ENCODE measurements at places on chromosomes 3 and 15.

DNA sequence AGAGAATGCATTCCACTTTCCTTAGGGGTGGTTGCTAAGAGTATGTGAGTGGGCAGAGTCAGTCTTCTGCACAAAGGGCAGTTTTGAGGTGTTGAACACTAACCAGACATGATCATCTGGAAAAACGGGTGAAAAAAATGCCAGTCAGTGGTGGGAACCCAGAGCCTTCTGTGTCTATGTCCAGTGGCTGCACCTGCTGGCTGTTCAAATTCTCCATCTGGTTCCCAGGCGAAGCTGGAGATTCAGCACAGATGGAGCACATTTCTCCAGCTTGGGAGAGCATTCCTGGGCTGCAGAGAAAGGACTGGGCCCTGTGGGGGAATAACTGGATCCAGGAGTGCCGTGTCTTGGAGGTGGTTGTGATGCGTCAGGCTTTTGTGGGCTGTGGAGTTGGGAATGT, 74.1 kb downstream of the TRAK1 start:
- no peak for DNase-seq

- peak; percentile 2 for DNase-seq
These were observed 6.5 kb downstream of the CHD2 start for GRCh38 chr15:92906563-92907081.

DNA sequence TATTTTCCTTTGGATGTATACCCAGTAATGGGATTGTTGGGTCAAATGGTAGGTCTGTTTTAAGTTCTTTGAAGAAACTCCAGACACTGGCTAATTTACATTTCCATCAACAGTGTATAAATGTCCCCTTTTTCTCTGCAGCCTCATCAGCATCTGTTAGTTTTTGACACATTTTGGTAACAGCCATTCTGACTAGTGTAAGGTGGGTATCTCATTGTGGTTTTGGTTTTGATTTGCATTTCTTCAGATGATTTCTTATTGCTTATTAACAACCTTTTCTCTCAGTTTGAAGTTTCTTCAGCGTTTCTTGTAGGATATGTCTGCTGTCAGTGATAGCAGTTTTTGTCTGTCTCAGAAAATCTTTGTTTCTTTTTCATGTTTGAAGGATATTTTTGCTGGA, 15.4 kb downstream of the GALK2 start:
- DNase-seq: no peak

DNA sequence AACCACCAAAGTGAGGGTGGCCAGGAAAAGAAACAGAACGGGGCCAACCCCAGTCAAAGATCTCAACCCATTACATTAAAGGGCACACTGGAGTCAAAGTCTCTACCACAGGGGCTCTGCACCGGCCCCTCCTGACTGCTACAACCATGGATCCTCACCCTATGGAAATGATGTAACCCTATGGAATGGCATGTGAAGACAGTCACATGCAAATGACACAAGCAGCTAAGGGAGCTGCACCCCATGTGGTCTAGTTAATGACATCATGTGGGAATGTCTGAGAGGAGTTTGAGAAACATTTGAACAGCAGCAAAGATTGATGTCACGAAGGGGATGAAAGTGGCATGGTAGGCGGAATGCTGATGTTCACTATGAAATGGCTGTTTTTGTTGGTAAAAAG, 298.2 kb upstream of the SLCO3A1 start:
- no peak for DNase-seq

DNA sequence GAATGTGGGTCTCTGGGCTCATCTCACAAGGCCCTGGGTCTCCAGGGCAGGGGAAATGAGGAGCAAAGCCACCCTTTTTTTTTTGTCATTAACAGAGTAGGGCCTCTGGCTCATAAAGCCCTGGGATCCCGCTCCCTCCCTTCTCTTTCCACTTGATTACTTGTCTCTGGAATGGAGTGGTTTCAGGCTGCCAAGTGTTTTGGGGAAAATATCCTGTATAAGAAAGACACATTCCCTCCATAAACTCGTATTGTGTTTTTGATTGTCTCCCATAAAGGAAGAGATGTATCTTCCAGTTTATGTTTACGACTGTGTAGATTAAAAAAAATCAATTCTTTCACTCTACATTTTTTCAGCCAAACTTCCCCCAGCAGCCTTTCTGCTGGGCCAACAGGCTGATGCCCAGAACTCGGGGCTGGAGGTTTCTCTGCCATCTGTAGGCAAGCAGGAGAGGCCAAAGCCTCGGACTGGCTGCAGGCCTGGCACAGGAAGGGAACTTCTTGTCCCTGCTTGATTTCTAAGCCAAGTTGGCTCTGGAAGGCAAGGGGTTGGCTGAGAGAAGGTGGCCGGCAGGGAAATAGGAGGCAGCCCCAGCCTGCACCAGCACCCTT, 49.4 kb upstream of the INSYN1 start:
- DNase-seq: no peak

DNA sequence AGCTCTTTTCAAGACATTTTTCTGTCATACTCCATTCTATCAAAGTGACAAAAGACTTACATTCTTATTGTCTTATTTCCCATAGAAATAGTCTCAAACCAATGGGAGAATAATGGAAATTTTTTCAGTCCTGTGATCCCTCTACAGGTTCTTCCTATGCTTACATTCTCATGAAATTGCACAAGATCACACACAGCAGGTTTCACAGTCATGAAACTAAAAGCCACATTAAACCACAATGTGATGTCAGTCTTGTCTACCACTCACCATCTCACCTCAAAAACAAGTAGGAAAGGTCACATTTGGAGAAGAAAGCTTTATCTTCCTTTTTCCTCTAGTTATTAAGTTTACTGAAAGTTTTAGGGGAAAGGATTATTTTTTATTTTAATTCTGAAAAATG, 161.0 kb upstream of the RORA start:
- DNase-seq: no peak

DNA sequence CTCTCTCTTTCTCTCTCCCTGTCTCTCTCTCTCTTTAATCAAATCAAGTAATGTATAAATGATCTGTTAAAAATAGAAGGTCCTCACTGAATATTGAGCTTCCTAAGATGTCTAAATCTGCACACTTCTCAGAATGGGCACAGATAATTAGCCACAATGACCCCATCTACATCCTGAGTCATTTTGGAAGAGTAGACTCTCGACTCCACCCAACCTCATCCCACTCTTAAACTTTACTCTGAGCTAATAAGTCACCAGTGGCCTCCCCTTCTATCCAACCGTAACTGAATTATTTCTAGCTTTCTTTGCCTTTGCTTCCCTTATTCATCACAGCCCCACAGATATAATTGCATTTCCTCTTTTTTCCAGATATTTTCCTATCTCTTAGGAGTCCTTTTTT, 326.5 kb upstream of the ZNF717 start:
- DNase-seq: no peak

- DNase-seq: no peak
These were observed 37.8 kb upstream of the ANPEP start for GRCh38 chr15:89852342-89852995.

- DNase-seq: peak; percentile 81
These were observed 373.1 kb downstream of the FOXP1 start for GRCh38 chr3:71210257-71211007.

DNA sequence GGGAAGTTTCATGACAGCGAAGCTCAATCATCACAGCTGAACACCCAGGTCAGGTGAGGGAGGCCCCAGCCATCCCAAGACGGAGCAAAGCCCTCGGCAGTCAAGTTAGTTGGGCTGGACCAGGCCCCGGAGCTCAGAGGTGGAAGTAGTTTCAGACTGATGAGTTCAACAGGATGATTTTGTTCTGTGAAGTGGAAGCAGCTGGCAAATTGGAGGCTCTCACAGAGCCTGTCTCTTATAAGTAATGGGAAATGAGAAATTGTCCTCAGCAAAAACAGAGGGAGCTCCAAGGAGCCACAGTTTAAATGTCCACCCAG, 245.1 kb downstream of the XXYLT1 start:
- no peak for DNase-seq

- peak; percentile 55 for DNase-seq
These were observed 107.0 kb downstream of the ALCAM start for GRCh38 chr3:105473521-105474223.

- no peak for DNase-seq
These were observed 22.6 kb upstream of the CACNA2D2 start for GRCh38 chr3:50525987-50526386.

DNA sequence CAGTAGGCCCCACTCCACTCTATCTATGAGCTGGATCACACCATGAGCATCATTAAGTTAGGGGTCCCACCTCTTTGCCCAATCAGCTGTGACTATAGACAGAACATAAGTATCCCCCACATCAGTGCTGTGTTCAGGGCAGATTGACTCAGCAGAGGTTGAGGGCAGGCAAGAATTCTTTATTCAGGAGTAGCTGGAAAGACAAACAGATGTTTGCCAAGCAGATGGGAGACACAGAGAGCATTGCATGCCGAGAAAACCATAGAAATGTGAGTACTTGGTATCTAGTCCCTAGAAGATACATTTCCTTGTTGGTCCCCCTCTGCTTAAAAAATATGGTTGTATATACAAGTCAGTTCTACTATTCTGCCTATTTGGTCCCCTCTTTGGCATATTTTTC, 440.8 kb downstream of the RAP2B start:
- no peak for DNase-seq

GRCh38 chr3:186117521-186118134, 8.7 kb upstream of the ETV5 start:
- no peak for DNase-seq

GRCh38 chr15:37083610-37084009, 16.7 kb downstream of the MEIS2 start:
- DNase-seq: no peak

DNA sequence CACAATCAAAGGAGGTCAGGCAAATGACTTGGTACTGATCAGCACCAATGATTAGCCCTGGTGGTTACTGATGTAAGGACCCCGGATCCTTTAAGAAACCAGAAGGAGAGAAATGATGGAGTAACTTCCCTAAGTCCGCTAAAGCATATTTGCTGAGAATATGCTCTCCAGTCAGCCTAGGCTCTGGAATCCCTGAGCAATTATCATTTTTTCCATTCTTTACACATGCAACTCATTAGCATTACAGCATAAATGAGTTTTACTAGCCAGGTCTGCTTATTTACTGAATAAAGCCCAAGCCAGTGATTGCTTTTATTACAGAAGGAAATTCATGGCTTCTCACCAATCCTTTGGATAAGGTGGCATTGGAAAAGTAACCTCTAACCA, 139.2 kb upstream of the WNT5A start:
- DNase-seq: peak; percentile 42

GRCh38 chr15:56659197-56659596, 74.1 kb downstream of the ZNF280D start:
- no peak for DNase-seq

DNA sequence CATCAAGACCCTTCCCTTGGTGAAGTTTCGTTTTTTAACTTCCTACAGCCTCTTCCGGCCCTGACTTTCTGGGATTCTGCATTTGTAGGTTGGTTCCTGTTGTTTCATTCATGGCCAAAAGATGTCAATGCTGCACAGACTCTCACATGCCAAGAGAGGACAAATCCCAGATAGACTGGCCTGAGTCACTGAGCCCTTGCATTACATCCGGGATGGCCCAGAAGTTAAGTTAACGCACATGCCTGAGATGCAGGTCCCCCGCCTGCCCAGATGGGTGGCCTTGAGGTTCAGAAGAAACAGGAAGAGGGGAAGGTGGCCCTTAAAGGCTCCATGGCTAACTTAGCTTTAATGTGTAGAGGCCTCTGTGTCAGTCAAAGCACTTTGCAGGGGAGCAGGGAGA, 51.6 kb upstream of the SRGAP3 start:
- no peak for DNase-seq

- no peak for DNase-seq
These were observed 167.2 kb downstream of the CNTN3 start for GRCh38 chr3:74447221-74447620.

DNA sequence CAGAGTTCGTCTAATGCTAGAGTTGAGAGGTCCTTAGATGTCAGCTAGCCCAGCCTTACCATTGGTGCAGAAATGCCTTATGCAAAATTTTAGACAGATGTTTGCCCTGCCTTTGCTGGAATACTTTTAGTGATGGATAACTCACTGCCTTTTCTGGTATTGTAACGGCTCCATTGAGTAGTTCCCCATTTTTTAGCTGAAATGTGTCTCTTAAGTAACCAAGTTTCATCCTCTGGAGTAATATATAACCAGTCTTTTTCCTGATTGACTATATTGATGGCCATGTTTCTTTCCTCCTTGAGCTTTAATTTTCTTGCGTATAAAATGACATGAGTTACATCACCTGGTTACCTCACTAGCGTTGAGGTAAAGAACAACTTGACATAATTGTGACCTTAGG, 45.0 kb downstream of the SNRK start:
- DNase-seq: no peak

- DNase-seq: no peak
These were observed 58.6 kb upstream of the MCF2L2 start for GRCh38 chr3:183487016-183487415.

DNA sequence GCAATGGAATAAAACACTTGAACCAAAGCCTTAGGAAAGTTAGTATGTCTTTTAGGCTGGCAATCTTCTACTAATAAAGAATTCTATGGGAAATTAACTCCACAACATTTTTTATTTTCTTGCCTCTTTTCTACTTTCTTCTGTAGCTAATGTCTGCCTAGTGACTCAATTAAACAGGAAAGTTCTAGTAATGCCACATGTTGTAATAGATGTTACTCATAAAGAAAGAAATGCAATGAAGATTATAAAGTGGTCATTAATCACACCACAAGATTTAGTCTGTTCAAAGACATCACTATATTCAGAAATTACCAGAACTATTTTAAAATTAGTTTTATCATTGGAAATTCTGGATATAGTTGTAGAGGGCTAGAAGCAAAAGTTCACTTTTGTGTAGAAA, 329.7 kb downstream of the SI start:
- DNase-seq: peak; percentile 9

- no peak for DNase-seq
These were observed 78.9 kb downstream of the RBPMS2 start for GRCh38 chr15:64696481-64696880.

GRCh38 chr15:37038716-37039106, 61.6 kb downstream of the MEIS2 start:
- DNase-seq: no peak

DNA sequence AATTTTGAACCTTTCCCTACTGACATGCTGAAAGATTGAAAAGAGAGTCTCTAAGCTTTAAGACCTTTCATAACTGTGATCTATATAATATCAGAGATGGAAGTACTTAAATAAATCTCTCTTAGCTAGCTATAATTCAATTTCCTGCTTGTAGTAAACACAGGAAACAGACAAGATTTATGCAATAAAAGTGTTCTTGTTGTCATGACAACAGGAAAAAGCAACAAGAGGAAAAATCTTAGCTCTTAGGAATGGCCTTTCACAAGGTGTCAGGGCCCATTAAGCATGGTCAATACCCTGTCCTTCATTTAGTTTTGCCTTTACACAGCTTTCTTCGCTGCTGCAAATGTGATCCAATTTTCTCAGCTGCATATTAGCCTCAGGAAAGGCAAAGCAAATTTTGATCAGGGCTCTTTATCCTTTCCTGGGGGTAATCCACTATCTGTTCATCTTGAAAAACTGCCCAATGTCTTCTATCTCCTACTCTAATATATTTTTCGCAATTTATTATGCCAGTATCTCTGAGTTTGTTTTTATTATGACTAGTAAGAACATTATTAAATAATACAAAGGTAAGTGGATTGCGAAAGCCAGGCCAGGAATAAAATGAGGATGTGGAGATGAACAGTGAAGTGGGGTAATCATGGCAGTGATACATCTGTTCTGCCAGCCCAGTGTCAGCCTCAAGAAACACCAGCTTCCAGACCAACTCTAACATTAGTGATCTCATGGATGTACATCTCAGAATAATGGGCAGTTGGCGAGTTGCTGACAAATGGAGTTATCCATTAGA, 28.7 kb downstream of the SIDT1 start:
- DNase-seq: peak; percentile 43

- DNase-seq: no peak
These were observed 42.3 kb downstream of the FGD5 start for GRCh38 chr3:14861031-14861430.

- DNase-seq: no peak
These were observed 467.9 kb downstream of the SOX2 start for GRCh38 chr3:182179631-182180030.

Measured in fibroblast of gingiva (primary cell).